Adipose tissue (tissue), 3 donors: ENCODE measurements at places on chromosomes 12 and 14. TPM values are rescaled to one million over a fixed set of nuclear protein-coding genes. Genes with fewer than 3 reads are reported as not detected.

The LRRC43 gene
- polyA plus RNA-seq: 0.22 TPM

The RBM19 gene
- polyA plus RNA-seq: 12.8 TPM

The SLCO1B3 gene
- polyA plus RNA-seq: 0.05 TPM

The CACNA2D4 gene
- polyA plus RNA-seq: 2.0 TPM

The DHRS1 gene
- polyA plus RNA-seq: 14.8 TPM

The JPH4 gene
- polyA plus RNA-seq: 0.79 TPM

The IPO4 gene
- 36.1 TPM for polyA plus RNA-seq

The CLEC2B gene
- 1.5 TPM for polyA plus RNA-seq

The KLHDC1 gene
- polyA plus RNA-seq: 3.8 TPM

The APPL2 gene
- polyA plus RNA-seq: 34.8 TPM

The KLRC3 gene
- 0.17 TPM for polyA plus RNA-seq

The CLEC6A gene
- not detected for polyA plus RNA-seq
